Osteocyte (in vitro differentiated cells): ENCODE measurements at places on chromosomes 2 and 18.
A peak's percentile ranks its signal among the peaks of the same experiment; 100 is the strongest.

DNA sequence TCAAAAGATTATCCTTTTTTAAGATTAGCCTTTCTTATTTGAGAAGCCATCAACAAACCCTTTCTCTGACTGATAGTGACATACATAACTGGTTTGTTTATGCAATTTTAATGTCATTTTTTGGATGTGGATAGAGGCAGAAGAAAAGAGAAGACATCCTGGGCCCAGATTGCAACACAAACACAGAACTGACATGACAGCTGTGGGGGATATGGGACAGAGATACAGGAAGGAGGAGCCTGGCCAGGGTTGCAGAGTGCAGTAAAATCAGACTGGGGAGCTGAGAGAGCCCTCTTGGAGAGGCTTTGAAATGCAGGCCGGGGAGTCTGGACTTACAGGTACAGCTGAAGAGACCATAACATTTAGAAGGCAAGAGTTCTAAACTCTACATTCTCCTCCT, 65.1 kb downstream of the SIGLEC15 start:
- DNase-seq = no peak

GRCh38 chr2:195674491-195675221, 17.6 kb downstream of the SLC39A10 start:
- DNase-seq = no peak

DNA sequence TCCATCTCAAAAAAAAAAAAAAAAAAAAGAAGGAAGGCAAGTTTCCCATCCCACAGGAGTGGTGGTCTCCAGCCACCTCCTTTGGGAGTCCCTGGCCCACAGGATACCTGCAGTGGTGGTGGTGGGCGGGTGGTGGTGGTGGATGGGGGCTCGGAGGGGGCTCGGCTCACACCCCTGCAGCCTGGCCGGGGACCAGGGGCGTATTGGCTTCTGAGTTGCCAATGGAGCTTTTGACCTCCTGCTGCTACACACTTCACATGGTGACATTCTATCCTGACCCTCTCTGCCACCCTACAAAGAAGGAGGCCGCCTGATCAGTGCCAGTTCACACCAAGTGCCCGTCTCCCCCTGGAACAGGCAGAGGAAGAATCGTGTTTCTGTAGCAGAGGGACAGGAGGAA, 119.6 kb downstream of the NFATC1 start:
- DNase-seq = peak; percentile 64

- no peak for DNase-seq
Measured at GRCh38 chr2:165584126-165584654, 114.7 kb downstream of the CSRNP3 start.

DNA sequence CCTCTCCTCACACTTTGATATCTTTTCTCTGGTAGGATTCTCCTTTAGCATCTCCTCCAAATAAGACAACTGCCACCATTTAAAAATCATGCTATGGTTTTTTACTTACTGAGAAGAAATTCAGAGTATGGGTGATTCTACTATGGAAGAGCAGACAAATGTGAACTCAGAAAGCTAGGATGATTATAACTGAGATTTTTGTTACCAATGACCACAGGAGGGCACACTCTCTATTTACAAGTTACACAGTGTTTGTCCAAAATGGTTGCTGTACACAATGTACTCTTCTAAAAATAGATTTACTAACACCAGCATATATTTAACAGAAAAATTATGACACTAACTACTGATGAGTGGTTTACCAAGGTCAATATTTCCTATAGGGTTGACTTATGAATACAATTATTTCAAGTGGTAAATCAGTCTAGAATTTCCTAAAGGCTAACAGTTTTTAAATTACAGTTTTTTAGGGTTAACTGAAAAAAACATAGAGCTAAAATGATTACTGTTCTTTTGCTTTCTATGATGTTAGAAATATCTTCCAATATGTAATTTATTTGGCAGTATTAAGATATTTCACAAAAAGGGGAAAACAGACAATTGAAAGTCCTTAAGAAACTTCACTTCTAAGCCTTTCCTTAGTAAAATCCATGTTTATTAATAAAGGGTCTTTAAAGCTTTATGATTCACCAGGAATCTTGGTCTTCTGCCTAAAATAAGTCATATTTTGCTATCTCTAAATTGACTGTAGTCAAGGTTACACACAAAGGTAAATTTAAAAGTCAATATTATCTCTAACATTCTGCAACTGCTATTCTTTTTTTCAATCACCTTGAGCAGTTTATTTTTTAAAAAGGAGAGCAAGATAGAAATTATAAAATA, 57.2 kb downstream of the MAP4K3 start:
- no peak for DNase-seq

- no peak for DNase-seq
Measured at GRCh38 chr18:54878659-54879358, 50.5 kb downstream of the RAB27B start.

- no peak for DNase-seq
Measured at GRCh38 chr2:186590759-186591505, 1.1 kb downstream of the ITGAV start.

DNA sequence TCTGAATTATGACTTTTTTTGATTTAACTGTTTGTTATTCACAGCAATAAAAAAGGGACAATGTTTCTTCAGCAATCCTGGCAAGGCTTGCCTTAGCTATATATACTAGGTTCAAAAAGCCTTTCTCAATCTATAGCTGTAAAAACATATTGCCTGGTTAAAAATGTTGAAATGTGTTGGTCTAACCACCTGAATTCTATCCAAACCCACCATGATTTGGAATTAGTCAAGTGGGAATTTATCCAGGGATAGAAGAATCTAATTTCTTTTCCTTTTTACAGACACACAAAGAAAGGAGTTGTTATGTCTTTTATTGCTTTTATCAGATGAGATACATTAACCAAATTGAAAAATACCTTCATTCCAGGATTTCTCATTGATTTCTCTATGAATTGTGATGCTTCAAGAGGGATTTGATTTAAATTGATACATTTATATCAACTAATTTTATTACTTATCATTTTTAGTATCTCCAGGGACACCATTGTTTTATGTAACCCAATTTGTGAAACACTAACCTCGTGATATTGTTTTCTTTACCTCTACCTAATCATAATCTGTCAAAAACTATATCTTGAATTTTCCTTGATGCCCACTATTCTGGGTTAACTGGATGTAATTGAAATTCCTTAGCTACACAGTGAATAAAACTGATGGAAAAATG, 88.1 kb downstream of the LRP1B start:
- DNase-seq = no peak

DNA sequence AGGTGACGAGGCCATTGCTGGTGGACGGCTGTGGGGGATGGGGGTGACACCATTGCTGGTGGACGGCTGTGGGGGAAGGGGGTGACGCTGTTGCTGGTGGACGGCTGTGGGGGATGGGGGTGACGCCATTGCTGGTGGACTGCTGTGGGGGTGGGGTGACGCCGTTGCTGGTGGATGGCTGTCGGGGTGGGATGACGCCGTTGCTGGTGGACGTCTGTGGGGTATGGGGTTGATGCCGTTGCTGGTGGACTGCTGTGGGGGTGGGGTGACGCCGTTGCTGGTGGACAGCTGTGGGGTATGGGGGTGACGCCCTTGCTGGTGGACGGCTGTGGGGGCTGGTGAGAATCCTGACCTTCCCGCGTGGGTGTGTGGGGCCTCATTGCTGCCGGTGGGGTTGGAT, 47.1 kb downstream of the CTDP1 start:
- no peak for DNase-seq

- DNase-seq = no peak
Measured at GRCh38 chr2:6459138-6459537, 406.6 kb downstream of the CMPK2 start.

- DNase-seq = no peak
Measured at GRCh38 chr2:170391018-170391417, 213.1 kb downstream of the MYO3B start.

GRCh38 chr2:217703999-217704398, 298.8 kb downstream of the TNS1 start:
- no peak for DNase-seq

- no peak for DNase-seq
Measured at GRCh38 chr2:143289025-143289424, 159.8 kb downstream of the ARHGAP15 start.

GRCh38 chr2:65353046-65353445, 79.4 kb downstream of the SPRED2 start:
- no peak for DNase-seq

DNA sequence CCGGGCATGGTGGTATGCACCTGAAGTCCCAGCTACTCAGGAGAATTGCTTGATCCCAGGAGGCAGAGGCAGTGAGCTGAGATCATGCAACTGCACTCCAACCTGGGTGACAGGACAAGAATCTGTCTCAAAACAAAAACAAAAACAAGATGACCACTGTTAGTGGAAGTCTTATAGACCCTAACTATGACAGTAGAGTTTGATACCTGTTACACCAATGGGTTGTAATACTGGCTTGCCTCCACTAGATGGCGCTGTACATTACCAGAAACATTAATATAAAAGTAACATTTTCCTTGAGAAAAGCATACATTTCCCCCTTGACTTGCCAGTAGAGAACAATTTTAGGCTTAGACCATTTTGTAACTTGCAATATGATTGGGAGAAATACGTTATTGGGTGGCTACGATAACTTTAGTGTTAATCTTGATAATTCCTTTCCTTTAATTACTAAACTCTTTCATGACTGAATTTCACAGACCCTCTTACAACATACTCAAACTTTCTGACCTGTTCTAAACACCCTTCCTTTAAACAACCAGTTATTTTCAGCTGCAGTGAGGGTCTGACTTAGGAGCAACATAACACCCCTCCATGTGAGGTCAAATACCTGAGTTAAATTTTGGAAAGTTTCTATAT, 19.5 kb downstream of the SLC25A52 start:
- no peak for DNase-seq

DNA sequence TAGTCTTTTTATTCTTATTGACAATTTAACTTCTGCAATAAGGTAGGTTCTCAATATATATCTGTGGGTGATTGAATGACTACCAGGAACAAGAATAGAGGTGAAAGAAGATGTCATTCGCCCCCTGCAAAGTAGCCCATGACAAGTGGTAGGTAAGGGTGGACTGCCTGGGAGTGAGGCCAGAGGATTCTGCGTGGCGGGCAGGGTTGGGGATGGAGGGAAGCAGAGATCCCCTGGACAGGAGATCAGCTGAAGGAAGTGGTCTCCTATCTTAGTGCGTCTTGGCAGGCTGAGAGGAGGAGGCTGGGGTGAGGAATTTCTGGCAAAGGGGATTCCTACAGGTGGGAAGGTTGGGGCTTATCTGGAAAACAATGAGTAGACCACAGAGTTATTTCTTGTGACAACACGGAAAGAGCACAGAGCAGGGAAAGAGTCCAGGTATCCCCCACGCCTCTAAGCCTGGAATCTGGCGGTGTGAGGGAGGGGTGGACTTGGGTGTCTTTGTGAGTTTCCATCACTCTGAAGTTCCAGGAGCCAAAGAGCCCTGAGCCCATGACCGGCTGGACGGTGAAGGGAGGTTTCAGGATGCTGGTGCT, 21.5 kb upstream of the MYCN start:
- peak; percentile 53 for DNase-seq

DNA sequence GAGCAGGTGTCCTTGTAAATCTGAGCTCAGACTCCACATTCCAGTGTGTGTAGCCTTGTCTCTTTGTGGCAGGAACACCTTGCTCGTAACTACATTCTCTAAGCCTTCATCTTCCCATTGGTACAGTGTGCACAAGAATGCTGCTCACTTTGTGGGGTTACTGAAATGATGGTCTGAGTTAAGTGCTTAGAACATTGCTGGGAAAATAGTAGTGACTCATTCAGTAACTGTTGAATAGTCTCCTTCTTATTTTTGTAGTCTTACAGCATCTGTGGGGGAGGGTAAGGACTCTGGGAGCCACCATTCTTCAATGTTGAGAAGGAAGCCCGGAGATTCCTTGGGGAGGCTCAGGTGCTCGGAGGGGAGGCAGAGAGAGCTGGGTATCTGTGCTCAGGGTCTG, 236.0 kb upstream of the HDAC4 start:
- no peak for DNase-seq

DNA sequence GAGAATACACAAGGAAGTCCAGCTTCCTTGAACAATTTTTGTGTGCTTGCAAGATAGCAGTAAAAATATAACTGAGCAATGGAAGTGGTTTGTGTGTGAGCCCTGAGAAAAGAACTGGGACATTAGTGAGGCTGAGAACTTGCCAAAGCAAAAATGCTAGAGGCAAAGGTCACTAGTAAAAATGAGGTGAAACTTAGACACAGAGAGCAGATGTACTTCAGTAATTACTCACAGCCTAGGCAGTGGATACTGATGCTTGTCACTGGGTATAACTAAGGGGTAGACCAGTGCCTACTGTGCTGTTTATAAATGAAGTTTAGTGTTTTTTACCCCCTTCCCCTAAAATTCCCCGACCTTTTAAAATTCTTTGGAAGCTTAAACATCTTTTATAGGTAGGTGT, 450.1 kb downstream of the LPIN1 start:
- DNase-seq = no peak

DNA sequence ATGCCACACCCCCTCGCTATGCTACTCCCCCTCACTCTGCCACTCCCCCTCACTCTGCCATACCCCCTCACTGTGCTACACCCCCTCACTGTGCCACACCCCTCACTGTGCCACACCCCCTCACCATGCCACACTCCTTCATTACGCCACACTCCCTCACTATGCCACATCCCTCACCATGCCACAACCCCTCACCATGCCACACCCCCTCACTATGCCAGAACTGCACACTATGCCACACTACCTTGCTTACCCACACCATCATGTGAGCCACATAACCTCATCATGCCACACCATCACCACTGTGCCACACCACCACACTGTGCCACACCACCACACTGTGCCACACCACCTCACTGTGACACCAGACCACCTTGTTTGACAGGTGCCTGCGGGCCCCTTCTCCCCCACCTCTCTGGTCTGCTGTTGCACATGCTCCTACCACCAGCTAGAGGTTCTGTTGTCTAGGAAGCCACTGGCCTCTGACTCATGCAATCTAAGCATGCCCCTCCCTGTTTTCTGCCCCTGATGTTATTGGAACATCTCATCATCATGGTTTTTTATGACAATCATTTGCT, 22.0 kb downstream of the MARCHF4 start:
- no peak for DNase-seq

DNA sequence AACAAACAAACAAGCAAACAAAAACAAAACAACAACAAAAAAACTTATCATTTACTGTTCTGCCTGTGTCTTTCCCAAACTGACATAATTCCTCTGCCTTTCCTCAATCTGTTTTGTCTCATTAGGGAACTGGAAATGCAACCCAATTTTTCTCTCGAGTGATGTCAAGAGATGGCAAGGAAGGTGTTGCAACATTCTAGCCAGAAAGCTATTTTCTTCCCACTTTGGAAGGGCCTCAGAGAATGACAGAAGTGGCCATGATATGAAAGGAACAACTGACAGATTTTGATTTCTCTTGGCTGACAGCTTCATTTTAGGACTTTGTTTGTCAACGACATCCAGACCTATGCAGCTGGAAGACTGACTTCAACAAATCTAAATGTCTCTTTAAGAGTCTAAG, 24.7 kb downstream of the RND3 start:
- no peak for DNase-seq

GRCh38 chr18:49563130-49563540, 1.3 kb downstream of the LIPG start:
- no peak for DNase-seq

GRCh38 chr18:48481092-48481491, 57.7 kb upstream of the CTIF start:
- no peak for DNase-seq
